GM10248 (cell line): ENCODE measurements at places on chromosomes 12 and 14.

DNA sequence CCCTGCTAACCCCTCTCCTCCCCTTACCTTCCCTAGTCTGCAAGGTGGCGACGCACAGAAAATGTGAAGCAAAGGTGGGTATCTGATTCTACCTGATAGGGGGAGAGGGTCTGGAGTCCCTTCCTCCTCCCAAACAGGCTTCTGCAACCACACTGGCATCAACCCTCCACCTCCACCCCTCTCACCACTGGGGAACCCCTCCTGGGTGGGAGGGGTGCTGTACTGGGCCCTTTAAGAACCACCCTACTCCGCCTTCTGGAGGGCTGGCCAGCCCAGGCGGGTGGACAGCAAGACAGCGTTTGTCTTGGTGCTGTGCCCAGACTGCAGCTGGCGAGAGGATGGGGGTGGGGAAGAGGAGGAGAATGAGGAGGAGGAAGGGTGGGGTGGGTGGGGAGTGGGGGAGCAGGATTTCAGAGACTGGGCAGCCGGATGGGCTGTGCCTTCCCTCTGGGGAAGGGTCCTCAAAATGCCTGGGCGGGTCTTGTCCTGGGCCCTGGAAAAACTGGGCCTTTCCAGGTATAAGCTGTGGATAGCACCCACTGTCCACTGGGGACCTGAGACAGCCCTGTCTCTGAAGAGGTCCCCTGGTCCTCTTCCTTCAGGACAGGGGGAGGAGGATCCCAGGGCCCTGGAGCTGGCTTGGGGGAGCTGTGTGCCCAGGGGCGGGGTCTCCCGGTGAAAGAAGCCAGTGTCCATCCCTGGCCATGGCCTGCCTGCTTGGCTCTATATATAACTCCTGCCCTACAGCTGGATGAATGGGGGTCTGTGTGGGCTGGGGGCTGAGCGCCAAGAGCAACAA lies 2.8 kb downstream of the TNS2 start:
- DNase-seq, result no peak

GRCh38 chr12:59624732-59625460 lies 29.1 kb downstream of the SLC16A7 start:
- no peak for DNase-seq

DNA sequence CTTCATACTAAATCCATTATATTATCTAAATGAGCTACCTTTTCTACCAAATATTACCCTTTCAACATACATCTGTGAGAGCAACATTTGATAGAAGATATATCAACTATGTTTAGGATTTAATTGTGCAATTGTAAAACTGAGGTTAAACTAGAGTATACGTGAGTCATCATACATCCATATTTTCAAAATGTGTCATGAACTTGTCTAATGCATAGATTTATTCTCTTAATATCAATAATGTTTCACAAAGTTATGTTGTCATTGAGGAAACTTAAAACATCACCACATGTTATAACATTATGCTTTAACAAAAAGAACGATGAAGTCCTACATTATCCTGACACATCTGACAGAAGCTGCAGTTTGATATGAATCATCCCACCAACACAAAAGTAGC lies 645.5 kb upstream of the NOVA1 start:
- no peak for DNase-seq

DNA sequence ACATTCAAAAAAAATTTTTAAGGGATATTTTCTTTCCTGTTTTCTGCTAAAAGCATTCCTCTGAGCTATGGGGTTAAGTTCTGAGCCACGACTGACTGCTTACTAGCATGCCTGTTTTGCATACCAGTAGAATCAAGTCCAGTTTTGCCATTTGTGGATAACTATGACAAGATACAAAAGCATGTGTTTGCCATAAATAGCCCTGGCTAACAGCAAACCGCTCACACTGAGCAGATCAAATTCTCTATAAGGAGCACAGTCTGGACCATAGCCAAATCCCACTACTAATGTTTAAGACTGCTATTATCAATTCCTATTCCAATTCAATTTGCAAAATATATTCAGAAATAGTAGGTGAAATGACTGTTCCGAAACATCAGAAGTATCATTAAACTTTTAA lies 3.2 kb downstream of the CFL2 start:
- peak; percentile 47 for DNase-seq

DNA sequence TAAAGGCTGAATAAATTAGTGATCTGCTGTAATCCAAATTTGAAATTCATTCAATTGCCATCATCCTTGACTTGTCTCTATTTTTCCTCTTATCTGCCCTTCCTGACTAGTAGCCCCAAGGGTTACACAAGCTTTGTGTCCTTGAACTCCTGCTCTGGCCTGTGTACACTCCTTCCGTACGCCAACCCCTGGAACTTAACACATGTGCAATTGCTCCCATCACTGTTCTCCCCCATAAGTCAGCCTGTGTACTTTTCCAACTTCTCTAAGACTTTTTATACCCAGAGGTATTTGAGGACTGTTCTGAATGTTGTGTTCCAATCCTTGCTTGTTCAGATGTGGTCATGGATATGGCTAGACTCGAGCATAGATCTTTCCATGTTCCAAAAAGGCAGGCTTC lies 171.1 kb upstream of the G2E3 start:
- DNase-seq, result no peak

DNA sequence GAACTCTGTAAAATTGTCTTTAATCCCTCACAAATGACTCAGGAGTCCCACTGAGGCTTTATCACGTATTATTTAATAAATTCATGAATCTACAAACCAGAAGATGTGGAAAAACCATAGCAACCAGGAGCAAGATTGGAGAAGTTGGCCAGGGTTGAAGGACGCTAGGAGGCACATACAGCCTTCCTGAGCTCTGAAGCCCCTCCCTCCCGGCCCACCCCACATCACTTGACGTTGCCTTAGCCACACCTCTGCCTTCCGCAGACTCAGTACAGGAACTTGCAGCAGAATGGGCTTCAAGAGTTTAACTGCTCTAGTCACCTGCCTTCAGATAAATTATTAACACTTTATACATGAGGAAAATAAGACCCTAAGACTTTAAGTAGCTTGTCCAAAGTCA lies 33.9 kb downstream of the SLC35F4 start:
- DNase-seq, result no peak

- DNase-seq, result no peak
These were observed 54.0 kb upstream of the BBS10 start for GRCh38 chr12:76402259-76402658.

- peak; percentile 24 for DNase-seq
These were observed 27.3 kb upstream of the CHPT1 start for GRCh38 chr12:101670007-101670671.
